Thyroid gland (tissue), 4 donors: ENCODE measurements at places on chromosomes 12 and 14.

GRCh38 chr12:75476071-75476470 is 4.5 kb upstream of the GLIPR1 start:
- DNase-seq: no peak

DNA sequence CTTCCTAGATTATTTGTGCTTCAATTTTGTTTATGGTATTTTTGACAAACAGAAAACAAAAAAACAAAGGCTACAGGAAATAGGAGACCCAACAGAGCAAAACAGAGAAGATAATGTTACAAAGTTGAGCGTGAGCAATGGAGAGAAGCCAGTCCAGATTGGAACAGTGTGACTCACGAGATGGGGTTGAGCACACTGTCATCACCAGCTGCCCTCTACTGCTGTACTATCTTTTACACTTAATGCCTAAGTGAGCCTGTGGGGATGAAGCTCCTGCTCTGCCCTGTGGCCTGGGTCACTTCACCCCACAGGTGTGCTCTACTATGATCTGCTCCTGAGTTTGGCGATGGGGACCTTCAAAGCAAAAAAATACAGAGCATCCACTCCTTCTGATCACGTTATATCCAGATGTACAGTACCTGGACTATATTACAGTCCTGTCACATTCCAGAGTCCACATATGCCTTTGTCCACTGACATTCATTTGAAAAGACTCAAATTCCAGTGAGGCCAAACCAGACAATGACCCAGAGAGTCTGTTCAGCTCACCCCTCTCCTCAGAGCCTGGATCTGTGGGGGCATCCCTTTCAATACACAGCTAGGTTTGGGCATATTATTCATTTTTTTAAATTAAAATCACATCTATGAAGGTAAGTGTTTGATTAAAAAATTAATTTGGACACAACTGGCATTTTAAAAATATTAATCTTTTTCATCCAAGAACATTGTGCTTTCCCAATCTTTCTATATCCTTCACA is 4.4 kb downstream of the IPO8 start:
- no peak for DNase-seq

GRCh38 chr12:18436170-18436569 is 174.9 kb downstream of the PIK3C2G start:
- no peak for DNase-seq

GRCh38 chr12:109758426-109759420 is 45.1 kb downstream of the FAM222A start:
- DNase-seq: no peak

DNA sequence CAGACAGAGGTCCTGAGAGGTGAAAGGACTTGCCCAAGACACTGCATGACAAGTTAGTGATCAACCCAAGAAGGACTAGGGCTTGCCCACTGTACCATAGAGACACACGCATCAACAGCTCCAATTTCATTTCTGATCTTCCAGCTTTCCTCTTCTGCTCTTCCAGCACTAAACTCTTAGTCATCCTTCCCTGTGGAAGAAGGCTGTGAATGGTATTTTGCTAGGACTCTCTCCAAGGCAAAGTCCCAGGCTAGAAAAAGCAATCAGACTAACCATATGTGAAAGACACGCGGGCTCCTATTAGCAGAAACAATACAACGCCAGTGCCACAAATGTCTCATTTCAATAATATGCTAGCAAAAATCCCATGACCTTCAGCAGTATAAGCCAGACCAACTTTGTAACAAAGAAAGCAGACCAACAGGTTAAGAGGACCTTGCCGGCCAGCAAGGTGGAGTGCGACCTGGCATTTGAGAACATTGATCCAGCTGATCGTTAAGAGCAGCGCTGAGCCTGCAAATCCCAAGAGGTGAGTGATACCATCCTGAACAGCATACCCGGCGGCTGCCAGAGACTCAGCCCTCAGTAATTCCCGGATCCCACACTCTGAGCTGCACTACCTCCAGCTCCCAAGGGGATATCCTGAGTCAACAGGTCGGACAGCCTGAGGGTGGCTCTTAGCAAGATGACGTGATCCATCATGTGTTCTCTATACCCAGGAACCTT is 132.5 kb downstream of the FOXN3 start:
- DNase-seq: no peak

GRCh38 chr14:37595809-37596621 is 586 bp downstream of the TTC6 start:
- DNase-seq: no peak

- DNase-seq: no peak
These were observed 64.6 kb downstream of the SUSD6 start for GRCh38 chr14:69675877-69676416.

GRCh38 chr14:73717266-73717665 is 3.1 kb upstream of the PNMA1 start:
- DNase-seq: no peak

DNA sequence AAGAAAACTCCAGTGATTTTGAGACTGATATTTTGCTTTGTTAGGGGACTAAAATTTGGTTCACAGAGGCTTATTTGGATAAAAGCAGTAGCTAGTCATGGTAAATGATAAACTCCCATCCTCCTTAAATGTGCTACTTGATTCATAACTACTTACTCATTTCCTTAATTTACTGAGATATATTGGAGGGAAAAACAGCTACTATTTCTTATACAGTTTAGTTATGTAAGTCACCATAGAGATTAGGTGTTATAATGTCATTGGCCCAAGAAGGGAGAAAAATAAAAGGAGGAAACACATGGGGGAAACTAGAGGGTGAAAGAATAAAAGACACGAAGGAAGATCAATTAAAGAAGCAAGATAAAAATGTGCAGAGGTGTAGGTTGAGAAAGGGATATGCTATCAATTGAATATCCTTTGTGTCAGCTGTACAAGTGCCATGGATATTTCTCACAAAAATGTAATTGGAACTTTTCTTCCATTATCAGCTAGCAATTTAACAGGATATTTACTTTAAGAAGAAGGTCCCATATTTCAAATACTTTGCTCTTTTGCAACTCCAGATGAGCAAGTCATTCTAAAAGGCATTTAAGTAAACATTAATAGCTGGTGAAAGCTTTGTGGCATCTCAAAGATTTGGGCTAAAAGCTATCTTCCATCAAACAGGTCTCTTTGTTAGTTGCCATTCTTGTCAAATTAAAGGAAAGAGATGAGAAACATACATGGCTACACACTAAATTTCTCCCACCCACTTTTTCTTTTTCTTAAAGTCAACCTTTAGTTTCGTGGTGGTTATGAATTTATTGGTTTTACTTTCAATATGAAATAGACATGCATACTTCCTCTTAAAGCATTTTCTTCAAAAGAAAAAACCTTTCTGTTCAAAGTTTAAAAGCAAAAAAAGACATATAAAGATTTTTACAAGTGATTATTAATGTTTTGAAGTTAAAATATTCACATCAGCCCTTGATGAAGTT is 439.5 kb downstream of the CCER1 start:
- DNase-seq: no peak

GRCh38 chr12:75437564-75437963 is 43.0 kb upstream of the GLIPR1 start:
- DNase-seq: no peak

DNA sequence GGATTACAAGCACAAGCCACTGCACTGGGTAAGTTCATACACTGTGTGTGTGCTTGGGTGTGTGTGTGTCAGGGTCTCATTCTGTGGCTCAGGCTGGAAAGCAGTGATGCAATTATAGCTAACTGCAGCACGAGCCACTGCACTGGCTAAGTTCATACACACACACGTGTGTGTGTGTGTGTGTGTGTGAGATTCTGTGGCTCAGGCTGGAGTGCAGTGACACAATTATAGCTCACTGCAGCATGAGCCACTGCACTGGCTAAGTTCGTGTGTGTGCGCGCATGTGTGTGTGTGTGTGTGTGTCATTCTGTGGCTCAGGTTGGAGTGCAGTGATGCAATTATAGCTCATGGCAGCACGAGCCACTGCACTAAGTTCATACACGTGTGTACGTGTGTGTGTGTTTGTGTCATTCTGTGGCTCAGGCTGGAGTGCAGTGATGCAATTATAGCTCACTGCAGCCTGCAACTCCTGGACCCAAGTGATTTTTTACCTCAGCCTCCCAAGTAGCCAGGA is 85.4 kb downstream of the HECTD1 start:
- peak; percentile 13 for DNase-seq

DNA sequence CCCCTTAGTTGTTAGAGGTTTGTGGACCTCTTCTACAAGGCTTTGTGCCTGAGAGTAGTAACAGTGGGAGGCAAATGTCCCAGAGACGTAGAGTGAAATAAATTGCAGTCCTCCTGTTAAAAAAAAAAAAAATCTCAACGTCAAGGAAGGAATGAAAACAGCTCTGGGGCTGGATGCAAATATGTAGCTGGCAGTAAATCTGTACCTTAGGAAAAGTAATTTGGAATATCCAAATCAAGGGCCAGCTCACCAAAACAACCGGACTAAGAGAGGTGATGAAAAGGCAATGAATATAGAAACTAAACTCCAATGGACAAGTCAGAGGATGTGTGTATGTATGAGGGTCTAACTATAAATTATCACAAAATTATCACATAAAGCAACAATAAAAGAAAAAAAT is 27.0 kb downstream of the SINHCAF start:
- DNase-seq: no peak

DNA sequence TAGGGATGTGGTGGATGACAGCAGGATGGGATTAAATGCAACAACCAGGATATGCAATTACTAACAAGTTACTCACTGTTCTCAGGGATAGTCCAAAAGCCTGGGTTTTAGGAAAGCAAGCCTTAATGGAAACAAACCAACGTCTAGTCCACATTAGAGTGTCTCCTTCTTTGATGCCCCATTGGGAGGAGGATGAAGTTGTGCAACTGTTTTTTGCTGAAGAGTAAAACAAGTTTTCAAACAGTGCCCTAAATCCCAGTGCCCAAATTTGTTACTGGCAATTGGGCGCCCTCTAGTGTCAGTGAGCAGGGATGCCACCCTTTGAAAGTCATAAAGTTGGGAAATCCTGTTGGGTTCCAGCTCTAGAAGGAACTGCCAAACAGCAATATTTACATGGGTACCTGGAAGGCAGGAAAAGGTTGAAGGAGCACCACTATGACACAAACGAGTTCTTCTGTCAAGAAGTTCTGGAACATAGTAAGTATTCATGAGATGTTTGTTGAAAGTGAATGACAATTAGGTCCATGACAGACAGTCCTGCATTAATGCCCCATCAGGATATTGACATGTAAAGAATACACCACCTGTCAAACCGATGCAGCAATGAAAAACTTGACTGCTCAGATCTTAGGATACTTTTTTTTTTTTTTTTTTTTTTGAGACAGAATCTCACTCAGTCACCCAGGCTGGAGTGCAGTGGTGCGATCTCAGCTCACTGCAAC is 11.1 kb upstream of the DPF3 start:
- peak; percentile 54 for DNase-seq

DNA sequence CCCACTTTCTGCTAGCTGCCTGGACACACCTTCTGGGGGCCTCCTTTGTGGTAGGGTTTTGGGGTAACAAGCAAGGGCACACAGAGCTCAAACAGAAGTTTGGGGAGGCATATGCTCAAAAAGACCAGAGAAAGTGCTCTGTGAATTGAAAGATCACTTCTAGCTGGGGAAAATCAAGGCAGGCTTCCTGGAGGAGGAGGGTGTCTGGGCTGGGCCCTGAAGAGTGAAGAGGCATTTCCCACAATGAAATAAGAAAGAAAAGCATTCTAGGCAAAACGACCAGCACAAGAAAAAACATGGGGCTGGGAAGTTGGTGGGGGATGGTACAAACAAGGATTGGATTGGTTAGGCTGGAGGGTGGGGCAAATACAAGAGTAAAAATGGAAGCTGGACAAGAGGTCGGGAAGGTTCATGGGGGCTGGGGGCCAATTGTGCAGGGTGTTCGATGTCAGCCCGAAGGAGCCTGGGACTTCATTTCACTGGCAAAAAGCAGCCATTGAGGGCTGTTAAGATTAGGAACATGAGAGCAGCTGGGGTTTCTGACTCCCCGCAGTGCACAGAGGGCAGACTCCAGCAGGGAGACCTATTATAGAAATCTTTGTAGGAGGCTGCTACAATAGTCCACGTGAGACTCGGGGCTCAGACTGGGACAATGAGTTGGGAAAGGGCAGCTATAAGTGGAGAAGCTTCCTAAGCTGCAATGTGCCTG is 51.5 kb upstream of the CMKLR1 start:
- DNase-seq: no peak

DNA sequence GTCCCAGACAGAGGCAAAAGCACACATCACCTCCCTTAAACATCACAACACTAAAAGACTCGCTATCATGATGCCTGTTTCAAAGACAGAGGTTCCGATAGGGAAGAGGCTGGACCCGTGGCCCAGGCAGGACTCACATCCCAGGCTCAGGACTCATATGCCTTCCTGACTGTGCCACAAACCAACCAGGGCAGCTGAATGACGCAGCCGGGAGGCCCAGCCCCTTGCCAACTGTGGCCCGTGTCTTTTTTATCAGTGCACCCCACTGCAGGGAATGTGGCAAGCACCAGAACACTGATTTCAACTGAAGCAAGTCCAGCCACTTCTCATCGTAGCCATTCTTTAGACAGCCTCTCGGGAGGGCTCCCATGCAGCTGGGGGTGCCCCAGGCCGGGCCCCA is 132.3 kb downstream of the KSR2 start:
- no peak for DNase-seq

GRCh38 chr12:109440851-109441490 is 36.1 kb downstream of the KCTD10 start:
- DNase-seq: no peak

DNA sequence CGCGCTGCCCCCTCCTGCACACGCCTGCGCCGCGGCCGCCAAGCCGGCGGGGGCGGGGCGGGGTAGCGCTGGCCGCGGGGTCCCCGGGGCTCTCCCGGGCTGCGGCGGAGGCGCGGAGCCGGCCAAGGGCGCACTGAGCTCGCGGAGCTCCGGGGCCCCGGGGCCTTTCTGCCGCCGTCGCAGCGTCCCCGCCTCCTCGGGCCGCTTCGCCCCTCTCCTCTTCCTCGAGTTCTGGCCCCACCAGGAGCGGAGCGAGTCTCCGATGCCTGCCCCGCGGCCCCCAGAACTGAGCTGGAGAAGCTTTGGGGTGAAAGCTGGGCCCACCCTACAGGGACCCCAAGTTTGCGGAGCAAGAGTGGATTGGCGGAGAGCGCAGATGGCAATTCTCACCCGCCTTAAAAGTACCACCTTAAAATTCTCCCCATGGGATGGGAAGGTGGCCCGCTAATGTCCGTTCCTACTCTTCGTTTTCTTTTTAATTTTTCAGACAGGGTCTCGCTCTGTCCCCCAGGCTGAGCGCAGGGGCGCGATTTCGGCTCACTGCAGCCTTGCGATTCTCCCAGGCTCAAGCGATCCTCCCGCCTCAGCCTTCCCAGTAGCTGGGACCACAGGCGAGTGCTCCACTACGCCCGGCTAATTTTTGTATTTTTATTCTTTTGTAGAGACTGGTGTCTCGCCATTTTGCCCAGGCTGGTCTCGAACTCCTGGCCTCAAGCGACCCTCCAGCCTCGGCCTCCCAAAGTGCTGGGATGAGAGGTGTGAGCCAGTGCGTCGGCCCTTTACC is 129.6 kb downstream of the NDUFA12 start:
- peak; percentile 18 for DNase-seq

- no peak for DNase-seq
These were observed 163.0 kb upstream of the PELI2 start for GRCh38 chr14:55955175-55955574.

DNA sequence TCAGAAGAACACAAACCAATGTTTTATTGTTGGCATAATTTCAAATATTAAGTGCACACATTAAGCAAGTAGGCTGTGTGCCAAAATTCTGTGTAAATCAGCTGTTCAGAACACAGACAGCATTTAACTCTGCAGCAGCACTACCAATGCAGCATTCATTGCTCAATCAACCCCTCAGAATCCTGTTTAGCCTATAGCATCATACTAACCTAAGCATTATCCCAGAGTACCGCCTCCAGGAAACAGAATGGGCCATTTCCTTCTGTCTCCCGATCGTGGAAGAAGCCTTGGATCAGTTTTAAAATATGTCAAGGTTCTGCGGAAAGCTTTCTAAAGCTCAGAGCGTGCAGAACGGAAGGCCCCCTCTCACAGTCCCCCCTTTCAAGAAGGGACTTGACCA is 3.3 kb downstream of the IL26 start:
- no peak for DNase-seq
